ENCODE measurements at places on chromosomes 13 and 19. TPM values are rescaled to one million over a fixed set of nuclear protein-coding genes. Genes with fewer than 3 reads are reported as not detected.

DNA sequence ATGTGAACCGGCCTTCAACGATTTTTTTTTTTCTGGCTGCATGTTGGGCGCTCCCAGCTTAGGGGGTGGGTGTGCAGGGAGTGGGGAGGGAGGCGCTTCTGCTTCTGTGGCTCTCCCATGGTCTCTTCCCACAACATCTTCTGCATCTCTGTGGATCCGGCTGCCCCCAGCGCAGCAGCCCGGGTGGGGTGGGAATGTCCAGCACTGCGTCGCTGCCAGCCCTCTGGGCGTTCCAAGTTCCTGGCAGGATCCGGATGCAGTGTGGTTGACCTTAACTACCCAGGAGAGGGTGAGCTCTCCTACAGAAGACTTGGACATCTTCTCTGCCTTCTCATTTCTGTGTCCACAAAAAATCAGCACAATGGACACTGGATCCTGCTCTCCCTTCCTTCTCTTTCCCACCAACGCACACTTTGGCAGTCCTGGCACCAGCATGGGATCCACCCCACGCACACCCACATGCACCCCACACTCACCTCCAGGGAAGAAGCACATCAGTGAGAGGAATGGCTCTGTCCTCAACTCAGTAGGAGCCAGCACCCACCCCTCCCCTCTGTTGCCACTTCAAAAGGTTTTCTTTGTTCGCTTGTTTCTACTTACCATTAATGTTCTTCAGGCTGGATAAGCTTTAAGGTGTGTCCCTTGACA is 177.3 kb downstream of the COL4A1 start:
- no peak for DNase-seq
- H3K27me3 ChIP-seq: no peaks in the 10 kb centered on the region
- no peaks in the 10 kb centered on the region for H3K36me3 ChIP-seq
- H3K4me3 ChIP-seq: no peak overlapping the region

GRCh38 chr13:106423530-106423929 is 111.9 kb downstream of the EFNB2 start:
- no peaks in the 10 kb centered on the region for H3K36me3 ChIP-seq
- H3K27me3 ChIP-seq: no peaks in the 10 kb centered on the region
- H3K4me3 ChIP-seq: no peak overlapping the region
- no peak for DNase-seq
- no peak overlapping the region for H3K27ac ChIP-seq

- peaks cover 29% of the 10 kb centered on the region for H3K36me3 ChIP-seq
- no peaks in the 10 kb centered on the region for H3K27me3 ChIP-seq
- H3K27ac ChIP-seq: peak overlapping the region; percentile 16
- no peak overlapping the region for H3K4me3 ChIP-seq
- peaks cover 6% of the 10 kb centered on the region for H3K4me1 ChIP-seq
These were observed 10.2 kb downstream of the GPX4 start for GRCh38 chr19:1113986-1114483.

DNA sequence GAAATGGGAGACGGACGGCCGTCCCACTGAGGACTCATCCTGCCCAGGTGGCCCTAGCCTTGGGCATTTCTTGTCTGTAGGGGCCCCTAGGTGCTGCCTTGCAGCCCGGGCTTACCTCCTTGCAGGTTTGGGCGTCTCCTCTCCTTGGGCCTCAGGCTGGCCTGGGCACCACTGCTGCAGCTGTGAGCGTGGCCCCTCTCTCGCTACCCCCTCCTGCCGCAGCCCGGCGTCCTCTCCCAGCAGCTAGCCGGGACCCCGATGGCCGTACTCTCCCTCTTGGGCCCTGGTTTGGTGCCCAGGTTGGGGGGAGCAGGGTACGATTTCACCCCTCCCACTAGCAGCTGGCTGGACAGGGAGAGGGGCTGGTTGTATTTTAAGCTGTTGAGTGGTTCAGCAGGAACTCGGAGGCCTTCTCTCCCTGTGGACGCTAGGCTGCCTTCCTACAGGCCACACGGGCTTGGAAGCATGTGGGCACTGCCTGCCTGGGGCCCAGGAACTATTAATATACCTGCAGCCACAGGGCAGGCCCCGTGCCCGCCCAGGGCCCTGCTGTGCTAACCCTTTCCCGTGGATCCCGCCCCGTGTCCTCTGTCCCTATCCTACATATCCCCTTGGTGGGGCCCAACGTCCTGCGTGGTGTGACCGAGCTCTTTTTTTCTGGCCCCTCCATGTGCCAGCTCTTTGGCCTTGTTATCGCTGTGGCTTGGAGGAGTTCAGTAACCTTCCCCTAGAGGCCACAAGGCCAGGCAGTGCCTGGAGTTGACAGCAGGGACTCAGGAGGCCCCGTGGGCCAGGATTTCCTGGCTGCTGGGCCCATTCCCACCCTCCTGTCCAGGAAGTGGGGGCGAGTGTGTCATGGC is 11.7 kb downstream of the NDUFB7 start:
- H3K27me3 ChIP-seq: no peaks in the 10 kb centered on the region
- H3K36me3 ChIP-seq: peaks cover 7% of the 10 kb centered on the region
- H3K4me3 ChIP-seq: no peak overlapping the region
- DNase-seq: no peak
- H3K27ac ChIP-seq: no peak overlapping the region
- H3K4me1 ChIP-seq: peaks cover 45% of the 10 kb centered on the region

DNA sequence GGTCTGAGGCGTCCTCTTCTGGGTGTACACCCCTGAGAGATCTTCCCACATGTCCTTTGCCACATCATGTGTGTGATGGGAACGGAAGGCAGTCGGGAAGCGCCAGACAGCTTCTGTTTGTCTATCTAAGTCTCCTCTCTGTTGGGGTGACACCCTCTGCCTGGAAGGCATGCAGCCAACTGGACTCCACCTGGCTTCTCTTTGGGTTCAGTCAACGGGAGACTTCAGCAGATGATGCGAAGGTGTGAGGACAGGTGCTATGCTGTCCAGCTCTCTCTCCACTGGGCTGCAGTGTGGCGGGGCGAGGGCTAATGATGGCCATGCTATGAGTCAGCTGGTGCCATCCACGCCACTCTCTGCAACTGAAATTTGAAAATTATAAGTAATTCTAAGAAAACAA is 14.3 kb upstream of the SBK3 start:
- no peak for DNase-seq
- H3K27me3 ChIP-seq: no peaks in the 10 kb centered on the region
- H3K27ac ChIP-seq: no peak overlapping the region
- no peaks in the 10 kb centered on the region for H3K4me1 ChIP-seq
- no peaks in the 10 kb centered on the region for H3K36me3 ChIP-seq
- H3K4me3 ChIP-seq: no peak overlapping the region

- H3K27me3 ChIP-seq: no peaks in the 10 kb centered on the region
- no peaks in the 10 kb centered on the region for H3K36me3 ChIP-seq
- H3K4me3 ChIP-seq: no peak overlapping the region
- no peak for DNase-seq
- no peaks in the 10 kb centered on the region for H3K4me1 ChIP-seq
- no peak overlapping the region for H3K27ac ChIP-seq
These were observed 20.4 kb upstream of the MAB21L1 start for GRCh38 chr13:35496761-35497386.

- H3K4me1 ChIP-seq: no peaks in the 10 kb centered on the region
- no peak overlapping the region for H3K27ac ChIP-seq
- H3K27me3 ChIP-seq: peaks cover 15% of the 10 kb centered on the region
- H3K36me3 ChIP-seq: no peaks in the 10 kb centered on the region
These were observed 16.8 kb upstream of the SEMA6B start for GRCh38 chr19:4576016-4576933.

DNA sequence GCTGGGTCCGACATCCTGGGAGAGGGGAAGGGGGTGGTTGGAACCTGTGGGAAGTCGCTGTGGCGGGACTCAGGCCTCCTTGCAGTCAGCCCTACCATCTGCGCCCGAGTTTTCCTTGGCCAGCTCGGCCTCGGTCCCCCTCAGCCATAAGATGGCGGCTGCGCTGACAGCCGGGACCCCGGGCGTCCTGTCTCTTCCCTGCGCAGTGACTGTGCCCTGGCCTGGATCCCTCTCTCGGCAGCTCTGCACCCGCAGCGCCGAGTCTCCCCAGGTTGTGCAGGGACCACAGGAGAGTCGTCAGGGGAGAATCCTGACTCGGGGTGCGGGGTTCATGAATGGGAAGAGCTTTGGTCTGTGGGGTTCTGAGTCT is 345 bp downstream of the ZNF257 start:
- H3K27ac ChIP-seq: peak overlapping the region; percentile 68
- no peak for DNase-seq
- peaks cover 3% of the 10 kb centered on the region for H3K4me1 ChIP-seq
- H3K27me3 ChIP-seq: no peaks in the 10 kb centered on the region

- DNase-seq: no peak
- no peak overlapping the region for H3K27ac ChIP-seq
- H3K4me3 ChIP-seq: no peak overlapping the region
- H3K36me3 ChIP-seq: peaks cover 13% of the 10 kb centered on the region
- peaks cover 1% of the 10 kb centered on the region for H3K4me1 ChIP-seq
- H3K27me3 ChIP-seq: no peaks in the 10 kb centered on the region
These were observed 7.3 kb downstream of the RPS16 start for GRCh38 chr19:39428283-39429112.

DNA sequence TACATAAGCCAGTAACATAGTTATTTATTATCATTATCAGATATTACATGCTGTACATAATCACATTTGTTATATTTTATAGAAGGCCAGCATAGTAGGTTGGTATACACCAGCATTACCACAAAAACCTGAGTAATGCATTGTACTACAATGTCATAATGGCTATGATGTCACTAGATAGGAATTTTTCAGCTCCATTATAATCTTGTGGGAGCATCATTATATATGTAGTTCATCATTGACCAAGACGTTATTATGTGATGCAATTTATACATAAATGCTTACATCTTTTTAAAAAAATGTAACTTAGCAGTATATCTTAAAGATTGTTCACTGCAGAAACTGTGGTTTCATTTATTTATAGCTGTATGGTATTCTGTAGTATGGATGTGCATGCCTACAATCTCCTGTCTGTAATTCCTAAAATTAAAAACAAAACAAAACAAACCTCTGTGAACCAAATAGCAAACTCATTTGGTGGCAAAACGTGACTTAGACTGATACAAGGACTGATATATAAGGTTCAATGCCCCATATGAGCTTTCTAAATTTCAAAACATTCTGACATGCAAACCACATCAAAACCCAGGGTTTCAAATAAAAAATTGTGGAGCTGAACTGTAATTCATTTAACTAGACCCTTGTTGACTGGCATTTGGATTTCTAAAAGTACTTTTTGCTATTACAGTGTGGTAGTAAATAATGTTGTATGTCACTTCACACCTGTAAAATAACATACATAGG is 250.9 kb downstream of the DLEU7 start:
- no peak overlapping the region for H3K4me3 ChIP-seq
- H3K27me3 ChIP-seq: no peaks in the 10 kb centered on the region
- DNase-seq: no peak
- H3K27ac ChIP-seq: no peak overlapping the region
- no peaks in the 10 kb centered on the region for H3K36me3 ChIP-seq

DNA sequence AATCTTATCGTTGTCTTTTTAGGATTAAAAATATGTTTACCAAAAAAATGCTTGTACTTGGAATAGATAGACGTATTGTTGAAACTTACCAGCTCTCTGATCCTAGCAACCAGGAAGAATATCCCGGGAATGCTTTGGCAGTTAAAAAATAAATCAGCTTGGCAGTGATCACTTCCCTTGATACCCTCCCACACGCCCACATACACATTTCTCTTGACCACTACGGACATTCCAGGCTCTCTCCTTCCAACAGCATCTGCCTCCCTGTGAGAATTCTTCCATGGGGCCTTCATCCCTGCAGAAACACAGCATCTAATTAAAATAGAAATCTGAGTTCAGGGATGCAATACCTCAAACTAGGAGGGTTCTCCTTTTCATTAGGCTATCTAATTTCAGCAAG is 57.9 kb downstream of the THSD1 start:
- H3K27ac ChIP-seq: no peak overlapping the region
- H3K36me3 ChIP-seq: no peaks in the 10 kb centered on the region
- DNase-seq: no peak
- no peak overlapping the region for H3K4me3 ChIP-seq
- H3K27me3 ChIP-seq: no peaks in the 10 kb centered on the region
- no peaks in the 10 kb centered on the region for H3K4me1 ChIP-seq

GRCh38 chr13:42894765-42895243 is 97.2 kb downstream of the EPSTI1 start:
- DNase-seq: no peak
- no peaks in the 10 kb centered on the region for H3K4me1 ChIP-seq
- peaks cover 12% of the 10 kb centered on the region for H3K36me3 ChIP-seq
- no peak overlapping the region for H3K4me3 ChIP-seq

The SHC2 gene
- total RNA-seq: 0.11 TPM

DNA sequence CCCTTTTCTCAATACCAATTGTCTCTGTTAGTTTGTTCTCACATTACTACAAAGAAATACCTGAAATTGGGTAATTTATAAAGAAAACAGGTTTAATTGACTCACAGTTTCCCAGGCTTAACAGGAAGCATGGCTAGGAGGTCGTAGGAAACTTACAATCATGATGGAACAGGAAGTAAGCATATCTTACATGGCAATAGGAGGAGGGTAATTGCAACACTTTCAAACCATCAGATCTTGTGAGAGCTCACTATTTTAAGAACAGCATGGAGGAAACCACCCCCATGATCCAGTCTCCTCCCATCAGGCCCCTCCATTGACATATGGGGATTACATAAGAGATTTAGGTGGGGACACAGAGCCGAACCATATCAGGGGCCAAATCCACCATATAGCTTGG is 1210.1 kb upstream of the SPRY2 start:
- H3K27me3 ChIP-seq: no peaks in the 10 kb centered on the region
- H3K27ac ChIP-seq: no peak overlapping the region

The YJEFN3 gene
- 6.5 TPM for total RNA-seq

- peaks cover 5% of the 10 kb centered on the region for H3K27me3 ChIP-seq
- H3K4me1 ChIP-seq: peaks cover 12% of the 10 kb centered on the region
- DNase-seq: peak; percentile 34
- no peak overlapping the region for H3K4me3 ChIP-seq
- H3K36me3 ChIP-seq: no peaks in the 10 kb centered on the region
These were observed 102.5 kb downstream of the GADD45B start for GRCh38 chr19:2578391-2578890.

DNA sequence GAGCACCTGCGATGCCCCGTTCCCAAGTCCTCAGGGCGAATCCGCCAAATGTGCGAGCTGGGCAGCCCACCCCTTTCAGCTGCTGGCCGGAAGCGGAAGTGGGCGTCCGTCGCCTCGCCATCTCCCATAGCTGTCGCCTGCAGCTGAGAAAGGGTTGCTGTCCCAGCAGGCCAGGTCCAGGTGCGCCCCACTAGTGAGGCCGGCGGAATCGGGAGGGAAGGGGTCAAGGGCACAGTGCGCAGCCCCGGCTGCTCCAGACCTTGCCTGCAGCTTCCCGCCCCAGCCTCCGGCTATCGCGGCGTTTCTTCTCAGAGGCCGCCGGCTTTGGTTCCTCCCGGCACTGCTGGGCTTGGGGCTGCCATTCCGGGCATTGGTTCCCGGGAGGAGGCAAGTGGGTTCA is at the start of gene ZNF177:
Gene ZNF177, plus strand, starts transcription at position 109 of the 400 bp plus-strand sequence. CDS start 15,299 bp downstream, outside the sequence.
- H3K27ac ChIP-seq: no peak within 1 kb of the TSS
- no peaks in the 10 kb centered on the region for H3K4me1 ChIP-seq

DNA sequence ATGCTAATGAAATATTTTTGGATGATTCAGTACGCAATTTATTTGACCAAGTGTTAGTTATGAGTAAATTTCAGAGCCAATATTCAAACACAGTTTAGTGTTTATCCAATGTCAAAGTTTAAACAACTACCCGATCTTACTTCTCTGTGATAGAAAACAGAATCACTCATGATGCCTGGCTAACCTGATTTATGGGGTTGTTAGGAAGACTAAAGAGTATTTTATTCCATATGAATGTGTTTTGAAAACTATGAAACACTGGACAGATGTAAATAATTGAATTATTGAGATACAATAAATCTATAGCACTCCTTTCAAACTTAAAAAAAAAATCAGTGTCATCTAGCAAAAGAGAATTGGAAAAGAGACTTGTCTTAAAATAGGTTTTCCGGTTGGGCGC is 1181.8 kb downstream of the EFNB2 start:
- H3K27ac ChIP-seq: no peak overlapping the region
- H3K36me3 ChIP-seq: no peaks in the 10 kb centered on the region
- no peaks in the 10 kb centered on the region for H3K27me3 ChIP-seq
- H3K4me3 ChIP-seq: no peak overlapping the region
- H3K4me1 ChIP-seq: no peaks in the 10 kb centered on the region

All from CD8-positive, alpha-beta memory T cell (primary cell).